ENCODE measurements at places on chromosomes 12 and 14.

GRCh38 chr14:78927261-78927660, 757.1 kb downstream of the NRXN3 start:
- no peak for DNase-seq

DNA sequence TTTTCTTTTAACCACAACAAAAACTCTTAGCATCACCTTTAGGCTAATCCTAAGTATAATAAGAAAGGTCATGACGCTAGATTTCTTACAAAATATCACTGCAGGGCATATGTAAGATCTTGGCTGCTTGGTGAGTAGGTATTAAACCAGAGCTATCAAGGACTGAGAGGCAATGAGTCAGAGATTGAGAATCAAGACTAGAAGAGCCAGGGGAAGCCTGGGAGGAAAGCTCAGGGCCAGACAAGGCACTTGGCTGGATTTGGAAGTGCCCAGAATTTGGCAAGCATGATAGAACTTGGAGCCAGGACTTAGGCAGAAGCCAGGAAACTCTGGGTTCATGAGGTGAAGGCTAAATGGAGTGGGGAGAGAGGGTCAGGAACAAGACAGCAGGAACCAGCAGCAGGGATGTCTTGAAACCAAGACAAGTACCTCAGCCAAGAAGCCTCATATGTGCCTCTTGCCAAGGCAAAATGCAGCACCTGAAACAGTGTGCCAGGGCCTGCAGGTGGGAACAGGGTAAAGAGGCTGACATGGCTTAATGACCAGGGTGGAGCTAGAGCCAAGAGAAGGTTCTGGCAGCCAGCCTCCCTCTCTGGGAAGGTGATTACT, 49.9 kb downstream of the PTHLH start:
- peak; percentile 13 for DNase-seq

DNA sequence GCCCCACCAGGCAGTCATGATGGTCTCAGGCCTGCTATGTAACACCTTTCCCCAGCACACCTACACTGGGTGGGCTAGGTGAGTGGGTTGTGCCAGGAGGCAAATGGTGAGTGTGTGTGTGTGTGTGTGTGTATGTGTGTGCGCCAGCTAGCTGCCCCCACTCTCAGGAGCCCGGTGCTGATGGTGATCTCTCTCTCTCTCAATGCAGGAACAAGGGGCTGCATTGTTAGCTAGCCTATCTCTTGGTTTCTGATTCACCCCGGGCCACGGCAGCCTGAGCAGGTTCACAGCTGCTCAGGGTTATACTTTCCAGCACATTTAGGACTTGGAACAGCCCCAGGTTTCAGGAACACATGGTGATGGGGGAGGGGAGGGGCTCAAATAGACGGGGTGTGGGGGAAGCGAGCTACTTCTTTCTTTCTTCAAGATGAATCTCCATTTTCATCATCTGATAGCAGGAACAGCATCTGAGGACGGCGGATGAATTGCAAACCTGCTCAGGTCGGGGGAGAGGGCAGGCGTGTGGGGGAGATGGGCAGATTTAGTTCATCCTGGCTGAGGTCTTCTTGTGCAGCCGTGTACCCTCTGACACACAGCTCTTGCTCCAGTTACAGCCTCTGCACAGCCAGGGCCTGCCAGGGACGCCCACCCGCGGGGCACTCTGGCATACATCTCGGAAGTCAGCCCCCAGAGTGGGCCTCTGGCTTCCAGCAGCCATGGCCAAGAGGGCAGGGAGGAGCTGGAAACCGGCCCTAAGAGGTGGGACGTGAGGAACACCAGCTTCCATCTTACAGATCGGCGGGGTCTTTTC, 137.6 kb downstream of the ZFP36L1 start:
- DNase-seq: peak; percentile 77

GRCh38 chr14:61598980-61599379, 96.3 kb upstream of the HIF1A start:
- DNase-seq: peak; percentile 74

GRCh38 chr14:20490563-20490962, 14.8 kb upstream of the RNASE10 start:
- no peak for DNase-seq

DNA sequence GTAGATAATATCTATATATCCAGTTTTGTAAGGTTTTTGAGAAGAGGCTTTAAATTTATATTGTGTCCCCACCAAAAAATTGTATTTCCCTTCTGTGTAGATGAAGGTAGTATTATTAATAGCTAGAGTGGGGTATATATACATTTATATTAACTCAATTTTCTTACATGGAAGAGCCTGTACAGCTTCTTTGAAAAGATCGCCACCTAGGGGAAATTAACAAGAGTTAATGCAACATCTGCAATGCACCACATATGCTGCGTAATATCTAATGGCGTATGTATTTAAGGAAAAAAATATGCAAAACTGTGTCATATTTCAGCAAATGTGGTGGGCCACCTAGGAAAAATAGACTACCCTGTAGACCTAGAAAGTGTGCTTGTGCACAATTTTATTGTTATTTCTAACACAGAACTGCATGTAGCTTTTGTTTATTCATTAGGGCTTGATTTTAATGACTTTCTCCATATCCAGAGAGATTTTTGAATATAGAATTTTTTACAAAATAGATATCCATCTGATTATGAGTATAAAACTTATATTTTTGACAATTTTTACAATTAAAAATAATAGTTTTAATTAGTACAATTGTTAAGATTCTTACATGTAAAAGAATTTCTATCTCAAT, 14.0 kb downstream of the CCER1 start:
- peak; percentile 61 for DNase-seq

DNA sequence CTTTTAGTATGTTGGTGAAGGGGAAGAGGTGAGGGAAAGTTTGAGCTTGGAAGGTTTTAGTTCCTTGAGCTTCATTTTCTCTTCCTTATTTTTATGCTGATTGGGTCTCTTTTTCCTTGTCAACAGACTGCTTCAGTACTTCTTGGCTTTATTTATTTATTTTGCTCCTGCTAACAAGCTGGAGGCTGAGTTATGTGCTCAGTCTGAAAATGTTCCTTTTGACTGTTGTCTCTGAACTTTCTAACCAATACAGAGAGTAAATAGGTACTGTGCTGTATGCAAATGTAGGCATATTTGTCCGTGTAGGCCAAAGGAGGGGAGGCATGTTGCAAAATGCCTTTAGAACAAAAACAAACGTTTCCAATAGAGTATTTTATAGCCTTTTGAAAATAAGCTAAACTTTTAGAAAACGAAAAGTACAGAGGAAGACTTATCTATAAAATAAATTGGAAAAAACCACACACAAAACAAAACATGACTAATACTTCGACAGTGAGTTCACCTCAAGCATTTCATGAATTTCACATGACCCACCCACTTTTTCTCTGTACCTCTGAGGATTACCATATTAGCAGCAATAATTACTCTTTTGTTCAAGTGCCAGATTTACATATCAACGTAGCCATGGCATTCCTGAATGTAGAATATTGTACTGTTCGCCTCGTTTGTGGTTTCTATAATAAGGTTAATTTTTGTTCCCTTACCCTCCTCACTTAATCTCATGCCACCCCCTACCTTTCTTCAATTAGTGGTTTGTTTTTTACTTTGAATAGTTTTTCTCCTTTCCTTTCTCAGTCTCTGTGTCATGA, 4.7 kb upstream of the CREBL2 start:
- DNase-seq: peak; percentile 8

DNA sequence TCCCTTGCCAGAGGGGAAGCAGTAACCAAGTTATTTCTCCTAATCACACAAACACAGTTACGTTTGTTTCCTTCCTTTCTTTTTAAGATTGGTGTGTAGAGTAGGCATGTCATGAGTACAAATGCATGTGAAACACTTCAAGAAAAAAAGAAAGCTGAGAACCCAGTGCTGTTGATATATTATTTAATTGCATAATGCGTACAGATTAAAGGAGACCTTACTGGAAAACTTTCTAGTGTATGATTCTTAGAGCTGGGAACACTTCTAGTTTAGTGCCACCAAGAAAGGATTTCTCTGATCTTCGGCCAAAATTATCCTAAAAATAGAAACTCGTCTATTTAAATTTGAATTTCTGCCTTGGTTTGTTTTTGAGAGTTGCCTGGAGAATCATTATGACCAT, 365.5 kb downstream of the CCDC91 start:
- no peak for DNase-seq

- no peak for DNase-seq
Observed at GRCh38 chr14:43894534-43894933, 612.5 kb downstream of the FSCB start.

GRCh38 chr12:6914947-6915788, 788 bp downstream of the ENO2 start:
- DNase-seq: no peak

DNA sequence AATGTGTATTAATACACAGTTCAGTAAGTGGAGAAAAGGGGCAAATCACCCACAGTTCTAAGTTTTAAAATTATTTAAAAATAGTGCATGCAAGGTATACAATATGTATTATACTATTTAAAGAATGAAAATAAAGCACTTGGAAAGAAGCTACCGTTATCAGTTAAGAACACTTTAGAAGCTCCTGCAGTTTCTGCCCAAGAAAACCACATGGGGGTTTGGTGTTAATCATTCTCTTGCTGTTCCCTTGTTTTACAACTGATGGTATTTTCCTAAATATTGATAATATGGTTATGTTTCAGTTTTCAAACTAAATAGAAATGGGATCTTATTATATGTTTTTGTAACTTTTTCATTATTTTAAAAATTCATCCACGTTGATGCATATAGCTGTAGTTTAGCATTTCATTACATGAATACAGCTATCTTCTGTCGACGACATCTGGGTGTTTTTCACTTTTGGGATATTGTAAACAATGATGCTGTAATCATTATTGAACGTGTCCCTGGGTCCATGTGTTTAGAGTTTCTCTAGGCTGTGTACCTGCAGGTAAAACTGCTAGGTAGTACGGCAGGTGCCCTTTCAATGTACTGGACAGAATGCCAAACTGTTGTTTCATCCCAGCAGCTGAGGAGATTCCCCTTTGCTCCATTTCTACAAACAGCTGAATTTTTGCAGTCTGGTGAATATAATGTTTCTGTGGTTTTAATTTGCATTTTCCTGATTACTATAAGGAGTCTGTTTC, 64.1 kb downstream of the APPL2 start:
- DNase-seq: no peak

DNA sequence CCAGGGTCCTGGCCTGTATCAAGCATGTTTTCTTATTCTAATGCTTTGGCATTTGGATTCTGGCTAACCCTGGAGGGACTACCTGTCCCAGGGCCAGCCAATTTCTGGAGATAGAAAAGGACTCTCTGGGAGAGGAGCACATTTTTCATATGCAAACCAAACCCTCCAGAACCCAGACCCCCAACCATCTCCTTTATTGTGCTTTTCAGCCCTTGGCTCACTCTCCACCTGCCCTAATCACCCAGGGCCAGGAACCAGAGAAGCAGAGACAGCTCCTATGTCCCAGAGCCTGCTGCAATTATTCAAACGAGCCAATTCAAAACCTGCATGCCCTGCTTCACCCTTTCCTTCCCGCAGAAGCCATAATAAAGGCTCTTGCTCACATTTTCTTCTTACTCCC, 23.8 kb downstream of the HSPB8 start:
- DNase-seq: no peak

DNA sequence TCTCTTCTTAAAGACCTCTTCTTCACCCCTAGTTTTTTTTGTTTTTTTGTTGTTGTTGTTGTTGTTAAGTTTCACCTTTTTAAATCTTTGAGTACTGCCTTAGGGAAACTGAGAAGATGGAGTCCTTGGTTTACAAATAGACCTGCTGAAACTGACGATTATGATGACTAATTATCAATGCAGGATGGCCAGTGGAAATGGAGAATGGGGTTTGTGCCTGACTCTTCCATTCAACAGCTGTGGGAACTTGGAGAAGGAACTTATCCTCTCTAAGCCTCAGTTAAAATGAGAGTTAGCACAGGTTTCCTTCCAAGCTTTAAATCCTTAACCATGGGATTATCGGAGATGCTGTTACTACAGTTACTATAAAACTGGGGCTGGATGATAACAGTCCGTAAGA, 66.7 kb upstream of the PNMA1 start:
- no peak for DNase-seq

All from LHCN-M2 (cell line).